Activated CD8-positive, alpha-beta memory T cell treated with anti-CD3 and anti-CD28 coated beads, Interleukin-2, amount 10 ng/mL, durations not matched to agents 7 days and 5 days (primary cell): ENCODE measurements at places on chromosomes 1 and 21.

GRCh38 chr1:237888143-237888542, 2.6 kb downstream of the ZP4 start:
- no peak for DNase-seq

GRCh38 chr1:108712606-108713150, at the start of gene FNDC7:
Gene FNDC7, plus strand, starts transcription at chr1:108712908. Its CDS starts 26 bp downstream, at chr1:108712934.
- no peak for DNase-seq

DNA sequence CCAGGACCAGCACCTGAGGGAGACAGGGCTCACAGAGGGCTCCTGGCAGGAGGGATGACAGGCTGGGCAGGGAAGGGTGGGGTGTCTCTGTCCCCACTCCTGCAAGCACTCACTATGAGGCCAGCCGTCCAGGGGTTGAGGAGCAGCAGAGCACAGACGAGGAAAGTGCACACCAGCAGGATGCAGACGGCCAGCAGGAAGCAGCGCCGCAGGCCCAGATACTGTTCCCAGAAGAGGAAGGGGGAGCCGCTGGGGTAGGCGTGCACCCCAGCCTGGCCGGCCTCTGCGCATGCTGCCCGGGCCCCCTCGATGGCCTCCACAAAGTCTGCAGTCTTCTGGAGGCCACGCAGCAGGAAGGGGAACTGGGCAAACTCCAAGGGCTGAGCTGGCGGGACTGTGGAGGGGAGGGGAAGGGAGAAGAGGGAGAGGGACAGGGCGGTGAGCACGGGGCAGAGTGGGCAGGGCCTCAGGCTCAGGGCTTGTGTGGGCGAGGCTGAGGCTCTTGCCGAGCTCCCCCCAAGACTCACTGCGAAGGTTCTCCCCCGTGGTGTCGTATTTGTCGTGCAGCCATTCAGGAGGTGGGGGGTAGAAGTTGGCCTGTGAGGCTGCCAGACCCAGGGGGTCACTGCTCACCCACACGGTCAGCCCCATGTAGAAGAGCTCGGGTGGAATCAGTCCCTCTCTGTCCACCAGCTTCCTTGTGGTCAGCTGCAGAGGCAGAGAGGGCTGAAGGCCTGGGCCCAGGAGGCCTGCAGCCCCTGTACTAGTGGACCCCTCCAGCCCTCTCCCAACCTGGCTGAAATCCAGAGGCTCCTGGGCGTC, 16.5 kb downstream of the PTCH2 start:
- no peak for DNase-seq

DNA sequence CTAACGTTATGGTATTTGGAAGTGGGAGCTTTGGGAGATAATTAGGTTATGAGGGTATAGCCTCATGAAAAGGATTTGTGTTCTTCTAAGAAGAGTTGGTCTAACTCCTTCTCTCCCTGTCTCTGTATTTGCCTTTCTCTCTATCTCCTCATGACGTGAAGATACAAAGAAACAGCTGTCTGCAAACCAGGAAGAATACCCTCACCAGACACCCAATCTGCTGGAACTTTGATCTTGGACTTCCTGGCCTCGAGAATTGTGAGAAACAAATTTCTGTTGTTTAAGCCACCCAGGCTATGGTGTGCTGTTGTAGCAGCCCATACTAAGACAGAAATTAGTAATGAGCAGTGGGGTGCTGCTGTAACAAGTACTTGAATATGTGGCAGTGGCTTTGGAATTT, 16.1 kb downstream of the C1orf141 start:
- DNase-seq, result no peak

GRCh38 chr1:159854116-159854692, 8.3 kb downstream of the VSIG8 start:
- DNase-seq, result no peak

DNA sequence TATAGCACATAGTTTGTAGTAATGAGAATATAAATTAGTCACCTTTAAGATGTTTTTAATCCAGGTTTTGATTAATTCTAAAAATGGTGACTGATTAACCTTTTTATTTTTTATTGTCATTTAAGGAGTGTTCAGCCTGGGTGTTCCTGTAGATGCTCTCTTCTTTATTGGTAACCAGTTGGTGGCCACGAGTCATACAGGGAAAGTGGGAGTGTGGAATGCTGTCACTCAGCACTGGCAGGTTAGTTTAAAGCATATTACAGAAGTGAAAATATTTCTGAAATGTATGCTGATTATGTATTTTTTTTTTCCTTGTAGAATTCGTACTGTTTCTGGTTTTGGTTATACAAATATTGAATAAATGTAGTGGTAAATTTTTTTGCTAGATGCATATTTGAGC, 28.1 kb downstream of the KCTD3 start:
- no peak for DNase-seq

DNA sequence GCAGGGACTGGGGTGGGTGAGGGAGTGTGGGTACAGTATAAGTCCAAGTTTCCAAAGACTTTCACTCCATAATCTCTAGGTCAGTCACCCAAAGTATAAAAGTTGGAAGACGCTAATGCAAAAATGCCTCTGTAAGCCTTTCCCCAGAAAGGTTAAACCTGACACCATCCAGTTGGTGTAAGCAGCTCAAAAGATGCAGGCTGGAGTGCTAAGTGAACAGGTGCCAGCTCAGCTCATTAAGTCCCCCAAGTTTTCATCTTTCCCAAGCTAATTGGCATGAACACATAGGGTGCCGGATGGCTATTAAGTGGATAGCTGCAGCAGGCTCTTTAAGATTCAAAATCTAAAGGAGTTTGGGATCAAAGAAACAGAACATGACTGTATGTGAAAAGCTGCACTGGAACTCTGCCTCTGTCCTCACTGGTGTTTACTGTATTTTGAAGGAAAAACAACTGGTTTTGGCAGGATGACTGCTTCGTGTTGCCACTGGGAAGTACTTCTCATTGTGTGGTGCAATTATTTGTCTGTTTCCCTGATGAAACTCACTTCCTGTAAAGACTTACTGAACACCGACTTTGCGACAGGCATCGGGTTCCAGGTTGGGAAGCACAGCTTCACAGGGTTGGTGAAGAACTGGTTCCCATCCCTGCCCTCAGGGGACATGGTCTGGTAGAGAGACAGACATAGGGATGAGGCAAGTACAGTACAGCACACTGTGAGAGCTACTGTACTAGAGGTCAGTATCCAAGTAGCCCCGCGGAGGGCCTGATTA, 152.7 kb downstream of the DAB1 start:
- no peak for DNase-seq

GRCh38 chr1:84390226-84390625, 8.1 kb upstream of the DNASE2B start:
- no peak for DNase-seq

DNA sequence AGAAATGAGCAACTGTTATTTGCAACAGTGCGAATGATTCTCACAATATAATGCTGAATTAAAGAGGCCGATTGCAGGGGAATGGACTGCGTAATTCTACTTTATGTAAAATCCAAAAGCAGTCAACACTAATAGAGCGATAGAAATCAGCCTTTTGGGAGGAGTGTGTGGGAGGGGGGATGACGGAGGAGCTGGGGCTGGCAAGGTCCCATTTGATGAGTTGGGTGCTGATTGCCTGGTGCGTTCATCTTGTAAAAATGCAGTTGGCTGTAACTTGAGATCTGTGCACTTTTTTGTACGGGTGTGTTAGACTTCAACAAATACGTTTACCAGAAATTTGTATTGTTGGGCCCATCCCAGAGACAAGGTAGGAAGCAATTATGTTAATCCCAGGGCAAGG, 20.7 kb downstream of the TNFRSF8 start:
- DNase-seq, result no peak

- no peak for DNase-seq
Observed at GRCh38 chr21:16742131-16742641, 770.7 kb upstream of the CXADR start.
